HT1080 (cell line): ENCODE measurements at places on chromosomes 7 and 10. TPM values are rescaled to one million over a fixed set of nuclear protein-coding genes. Genes with fewer than 3 reads are reported as not detected.

The DPYSL4 gene
- not detected in 2 replicates for total RNA-seq

The CYP26C1 gene
- not detected in 2 replicates for total RNA-seq

The ITPRID1 gene
- total RNA-seq: not detected in 2 replicates

The DYNC1I1 gene
- total RNA-seq: 2.4 and 2.7 TPM in 2 replicates

The GATA3 gene
- total RNA-seq: 0.68 and 1.2 TPM in 2 replicates

The PDZD8 gene
- total RNA-seq: 16.7 and 26.1 TPM in 2 replicates

The C10orf67 gene
- total RNA-seq: 0.10 and 0.50 TPM in 2 replicates

The TSPAN12 gene
- 5.9 and 7.4 TPM in 2 replicates for total RNA-seq

The FGFR2 gene
- total RNA-seq: 0.07 TPM in 1 of 2 replicates, not detected in the other

The MKLN1 gene
- 19.0 and 30.0 TPM in 2 replicates for total RNA-seq

The SMO gene
- 15.8 and 16.1 TPM in 2 replicates for total RNA-seq

The TMEM213 gene
- not detected in 2 replicates for total RNA-seq

The TMEM196 gene
- not detected in 2 replicates for total RNA-seq

The PLXNA4 gene
- 22.2 and 29.2 TPM in 2 replicates for total RNA-seq

The PTPRN2 gene
- total RNA-seq: 0.31 TPM in 1 of 2 replicates, not detected in the other

The CTAGE8 gene
- not detected in 2 replicates for total RNA-seq

The ACSM6 gene
- not detected in 2 replicates for total RNA-seq

The ZNF365 gene
- total RNA-seq: 8.2 and 8.8 TPM in 2 replicates

The MYPN gene
- total RNA-seq: 3.6 and 3.9 TPM in 2 replicates

The TET1 gene
- 0.84 and 1.2 TPM in 2 replicates for total RNA-seq

The H2BK1 gene
- total RNA-seq: not detected in 2 replicates

The LIPJ gene
- not detected in 2 replicates for total RNA-seq

The UCN3 gene
- not detected in 2 replicates for total RNA-seq

The CUTC gene
- total RNA-seq: 25.6 and 26.4 TPM in 2 replicates

The DNAJC30 gene
- total RNA-seq: 3.8 and 11.9 TPM in 2 replicates

The CPN1 gene
- total RNA-seq: not detected in 2 replicates
